ENCODE measurements at places on chromosomes 16 and 17.

DNA sequence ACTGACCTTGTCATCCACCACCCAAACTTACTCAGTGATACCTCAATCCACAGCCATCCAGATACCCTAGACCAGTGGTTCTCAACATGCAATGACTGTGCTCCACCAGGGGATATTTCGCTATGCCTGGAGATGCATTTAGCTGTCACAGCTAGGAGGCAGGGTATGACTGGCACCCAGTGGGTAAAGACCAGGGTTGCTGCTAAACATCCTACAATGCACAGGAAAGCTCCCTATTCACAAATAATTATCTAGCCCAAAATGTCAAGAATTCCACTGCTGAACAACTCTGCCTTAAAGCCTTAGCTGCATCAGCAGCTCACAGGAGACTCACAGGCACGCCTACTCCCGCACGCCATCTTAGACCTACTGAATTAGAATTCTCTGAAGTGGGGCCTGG is 212.6 kb downstream of the GRIN2A start:
- DNase-seq, result no peak

DNA sequence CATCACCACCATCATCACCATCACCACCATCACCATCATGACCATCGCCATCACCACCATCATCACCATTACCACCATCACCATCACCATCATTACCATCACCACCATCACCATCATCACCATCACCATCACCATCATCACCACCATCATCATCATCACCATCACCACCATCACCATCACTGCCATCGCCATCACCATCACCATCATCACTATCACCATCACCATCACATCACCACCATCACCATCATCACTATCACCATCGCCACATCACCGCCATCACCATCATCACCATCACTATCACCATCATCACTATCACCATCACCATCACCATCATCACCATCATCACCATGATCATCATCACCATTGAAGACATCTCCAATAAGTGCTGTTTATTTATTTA is 16.8 kb upstream of the MED9 start:
- no peak for DNase-seq

GRCh38 chr17:27259356-27259755 is 34.6 kb upstream of the WSB1 start:
- no peak for DNase-seq

DNA sequence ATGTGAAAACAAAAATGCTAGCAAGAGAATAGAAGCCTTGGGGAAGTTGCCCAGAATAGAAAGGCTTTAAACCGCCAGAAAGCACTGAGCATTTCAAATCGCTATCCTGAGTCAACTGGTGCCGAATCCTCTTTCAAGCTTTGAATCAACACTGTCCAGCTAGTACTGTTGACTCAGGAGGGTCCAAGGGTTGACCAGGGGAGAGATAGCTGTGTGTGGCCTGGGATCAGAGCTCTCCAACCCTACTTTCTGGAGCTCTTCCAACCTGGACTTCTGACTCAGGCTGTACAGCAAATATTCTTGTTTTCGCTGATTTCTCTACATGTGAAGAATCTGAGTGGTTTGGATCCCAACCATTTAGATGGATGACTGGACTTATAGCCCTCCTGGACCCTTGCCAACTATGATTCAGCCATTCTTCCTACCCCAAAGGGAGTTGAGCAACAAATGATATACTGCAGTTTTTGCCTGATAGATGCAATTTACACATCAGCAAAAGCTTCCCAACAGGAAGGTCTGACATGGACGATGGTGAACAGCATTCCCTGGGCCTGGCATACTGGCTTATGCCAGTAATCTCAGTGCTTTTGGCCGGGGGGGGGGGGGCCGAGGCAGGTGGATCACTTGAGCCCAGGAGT is 154.0 kb upstream of the SDK2 start:
- no peak for DNase-seq

- no peak for DNase-seq
Observed at GRCh38 chr17:30225919-30226553, 9.5 kb downstream of the SLC6A4 start.
